Cardiac septum (tissue), 1 donor: ENCODE measurements at places on chromosomes 5 and 9.

- DNase-seq, result peak; percentile 89
Observed at GRCh38 chr5:172443441-172444109, 10.8 kb downstream of the SH3PXD2B start.

DNA sequence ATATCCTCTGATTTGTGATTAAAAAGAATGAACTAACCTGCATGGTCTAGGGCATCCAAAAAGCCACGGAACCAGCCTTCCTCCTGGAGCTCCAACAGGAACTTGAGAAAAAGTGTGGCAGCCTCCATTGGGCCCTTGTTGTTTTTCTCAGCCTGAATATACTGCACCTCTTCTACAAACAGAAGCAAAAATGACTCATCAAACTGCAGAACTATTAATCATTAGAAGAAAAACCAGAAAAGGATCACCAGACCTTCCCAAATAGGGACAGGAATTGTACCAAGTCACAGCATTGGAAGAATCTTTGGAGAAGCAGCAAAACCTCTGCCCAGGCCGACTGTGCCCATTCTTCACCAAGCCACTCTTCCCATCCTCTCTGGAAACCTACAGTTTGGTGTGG, 25.2 kb downstream of the RIGI start:
- DNase-seq, result no peak

- DNase-seq, result no peak
Observed at GRCh38 chr9:125896404-125896803, 149.2 kb downstream of the PBX3 start.

DNA sequence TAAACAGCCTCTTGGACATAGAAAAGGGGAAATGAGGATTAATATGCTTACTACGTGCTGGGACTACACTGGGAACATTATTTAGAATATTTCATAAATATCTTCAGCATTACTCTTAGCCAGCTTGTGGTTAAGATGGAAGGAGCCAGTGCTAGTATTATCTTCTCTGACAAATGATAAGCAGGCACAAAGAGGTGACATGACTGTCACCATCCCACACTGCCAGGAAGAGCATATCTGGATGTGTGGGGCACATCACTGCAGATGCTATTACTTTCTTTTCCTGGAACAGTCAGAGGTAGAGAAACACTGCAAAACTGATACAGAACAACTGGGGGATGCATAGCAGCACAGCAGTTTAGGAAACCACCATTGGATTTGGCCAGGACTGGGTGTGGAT, 281.0 kb upstream of the TNC start:
- no peak for DNase-seq

DNA sequence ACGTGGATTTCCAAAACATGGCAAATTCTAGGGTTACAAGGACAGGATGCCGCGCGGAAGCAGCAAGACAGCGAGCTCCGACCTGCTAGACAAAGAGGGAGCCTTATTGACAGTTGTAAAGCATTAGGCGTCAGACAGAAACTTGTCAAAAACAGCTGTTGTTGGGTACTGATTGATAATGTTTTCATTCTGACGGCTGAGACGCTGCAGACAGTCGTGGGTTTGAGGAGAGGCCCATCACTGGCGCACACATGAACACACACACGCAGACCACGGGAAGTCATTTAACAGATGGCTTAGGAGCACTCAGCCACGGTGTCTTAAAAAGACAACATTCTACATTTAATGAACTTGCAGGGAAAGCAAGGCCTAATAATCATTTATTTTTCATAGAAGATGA, 324.0 kb downstream of the NDUFS4 start:
- no peak for DNase-seq
